ENCODE measurements at places on chromosomes 2 and 18.
A peak's percentile ranks its signal among the peaks of the same experiment; 100 is the strongest.

- no peak for DNase-seq
Observed at GRCh38 chr18:42038936-42039335, 83.9 kb downstream of the PIK3C3 start.

DNA sequence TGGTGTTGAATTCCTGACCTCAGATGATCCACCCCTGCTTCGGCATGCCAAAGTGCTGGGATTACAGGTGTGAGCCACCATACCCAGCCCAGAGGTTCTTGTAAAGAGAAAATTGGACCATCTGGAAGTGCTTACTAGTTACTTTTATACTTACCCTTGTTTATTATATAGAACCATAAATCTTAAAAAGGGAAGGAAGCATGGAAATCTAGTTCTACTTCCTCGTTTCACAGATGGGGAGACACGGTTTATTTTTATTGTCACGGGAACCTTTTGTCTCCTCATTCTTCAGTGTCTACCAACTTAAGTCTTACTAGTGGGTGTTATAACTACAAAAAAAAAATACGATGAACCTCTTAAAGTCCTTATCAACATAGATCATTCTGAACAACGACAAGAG is 45.8 kb upstream of the PDK1 start:
- DNase-seq = no peak

DNA sequence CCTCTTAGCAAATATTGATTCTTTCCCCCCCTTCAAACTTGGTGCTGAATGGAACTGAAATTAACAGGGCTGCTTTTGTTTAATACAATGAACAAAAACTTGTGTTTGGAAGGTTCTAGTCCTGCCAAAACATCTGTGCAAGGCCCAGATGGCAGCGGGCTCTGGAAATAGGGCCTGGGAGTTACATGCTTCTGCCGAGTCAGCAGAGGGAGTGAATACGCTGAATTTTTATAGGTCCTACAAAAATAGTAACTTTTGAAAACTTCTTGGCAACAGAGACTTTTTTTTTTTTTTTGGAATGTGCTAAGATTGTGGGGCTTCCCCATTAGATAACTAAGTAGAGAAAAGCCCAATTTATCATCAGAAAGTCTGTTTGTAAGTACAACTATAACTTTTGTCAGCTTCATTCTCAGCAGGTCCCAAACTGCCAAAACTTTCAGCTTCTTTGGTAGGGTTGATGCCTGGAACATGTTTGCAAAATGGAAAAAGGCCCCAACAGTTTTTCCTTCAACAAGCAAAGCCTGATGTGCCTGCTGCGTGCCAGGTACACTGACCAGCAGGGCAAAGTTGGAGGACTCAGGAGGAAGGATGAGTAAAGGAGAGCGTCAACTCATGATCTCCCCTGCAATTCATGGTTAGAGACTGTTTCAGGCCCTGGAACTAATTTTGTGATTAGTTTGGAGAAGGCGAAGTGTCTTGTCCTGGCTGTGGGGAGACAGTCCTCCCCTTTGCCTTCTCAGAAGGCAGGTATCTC is 45.1 kb upstream of the HDAC4 start:
- peak; percentile 68 for DNase-seq

- DNase-seq = no peak
Observed at GRCh38 chr2:49515996-49516782, 361.9 kb upstream of the FSHR start.

- DNase-seq = no peak
Observed at GRCh38 chr18:48888773-48889080, 62.0 kb downstream of the SMAD7 start.

DNA sequence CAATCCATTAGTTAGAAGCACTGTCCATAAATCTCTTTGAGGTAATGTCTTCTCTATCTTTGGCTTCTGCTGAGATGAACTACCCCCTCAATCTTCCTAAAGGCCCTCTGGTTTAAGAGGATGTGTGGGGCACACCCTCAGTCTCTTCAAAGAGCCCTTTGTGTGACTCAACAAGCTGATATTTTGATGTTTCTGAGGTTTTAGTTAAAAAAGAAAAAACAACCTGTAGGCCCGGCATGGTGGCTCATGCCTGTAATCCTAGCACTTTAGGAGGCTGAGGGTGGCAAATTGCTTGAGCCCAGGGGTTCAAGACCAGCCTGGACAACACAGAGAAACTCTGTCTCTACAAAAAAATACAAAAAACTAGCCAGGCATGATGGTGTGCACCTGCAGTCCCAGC is 593.5 kb downstream of the TMEM182 start:
- no peak for DNase-seq

DNA sequence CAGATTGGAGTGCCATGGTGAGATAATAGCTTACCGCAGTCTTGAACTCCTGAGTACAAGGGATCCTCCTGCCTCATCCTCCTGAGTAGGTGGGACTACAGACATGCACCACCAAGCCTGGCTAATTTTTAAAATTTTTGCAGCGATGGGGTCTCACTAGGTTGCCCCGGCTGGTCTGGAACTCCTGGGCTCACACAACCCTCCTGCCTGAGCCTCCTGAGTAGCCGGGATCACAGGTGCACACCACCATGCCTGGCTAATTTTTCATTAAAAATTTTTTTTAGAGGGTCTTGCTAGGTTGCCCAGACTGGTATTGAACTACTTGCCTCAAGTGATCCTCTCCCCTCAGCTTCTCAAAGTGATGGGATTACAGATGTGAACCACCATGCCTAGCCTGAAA is 27.8 kb downstream of the RAB31 start:
- DNase-seq = no peak

- DNase-seq = no peak
Observed at GRCh38 chr2:183998797-183999190, 599.5 kb upstream of the ZNF804A start.

DNA sequence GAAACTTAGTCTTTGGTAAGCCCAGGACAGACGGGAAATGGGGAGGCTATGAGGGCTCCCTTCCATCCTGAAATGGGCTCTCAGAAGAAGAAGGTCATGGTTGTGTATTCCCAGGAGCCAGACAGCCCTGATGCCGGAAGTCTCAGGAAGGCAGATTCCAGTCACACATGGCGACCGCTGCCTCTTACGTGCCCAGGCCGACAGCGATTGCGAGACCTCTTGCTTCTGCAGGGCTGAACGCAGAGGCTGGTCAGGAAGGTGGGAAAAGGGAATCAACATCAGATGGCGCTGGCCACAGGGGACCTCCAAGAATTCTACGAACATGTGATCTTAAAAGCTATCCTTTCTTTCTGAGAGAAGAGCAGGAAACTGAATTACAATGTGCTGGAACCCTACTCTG is 22.8 kb upstream of the SH3BP4 start:
- no peak for DNase-seq

- DNase-seq = no peak
Observed at GRCh38 chr2:73373344-73373743, 12.3 kb upstream of the ALMS1 start.

- DNase-seq = no peak
Observed at GRCh38 chr2:210971431-210971830, 415.0 kb downstream of the CPS1 start.

DNA sequence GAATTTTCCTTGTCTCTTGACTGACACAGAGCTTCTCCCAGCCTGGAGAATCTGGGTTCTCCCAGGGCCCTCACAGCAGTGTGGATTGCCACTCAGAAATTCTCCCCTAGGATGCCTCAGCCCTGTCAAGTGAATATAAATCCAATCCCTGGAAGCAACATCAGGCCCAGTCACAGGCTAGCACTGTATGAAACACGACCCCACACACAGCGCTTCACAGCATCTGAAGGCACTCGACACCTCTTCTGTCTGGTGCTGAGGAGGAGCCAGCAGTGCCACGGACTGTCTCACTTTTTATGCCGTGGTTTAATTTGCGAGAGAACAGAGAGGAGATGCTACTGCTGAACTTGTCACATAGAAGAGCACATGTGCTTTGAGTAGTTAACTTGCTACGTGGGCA is 164.5 kb downstream of the NAPG start:
- no peak for DNase-seq

DNA sequence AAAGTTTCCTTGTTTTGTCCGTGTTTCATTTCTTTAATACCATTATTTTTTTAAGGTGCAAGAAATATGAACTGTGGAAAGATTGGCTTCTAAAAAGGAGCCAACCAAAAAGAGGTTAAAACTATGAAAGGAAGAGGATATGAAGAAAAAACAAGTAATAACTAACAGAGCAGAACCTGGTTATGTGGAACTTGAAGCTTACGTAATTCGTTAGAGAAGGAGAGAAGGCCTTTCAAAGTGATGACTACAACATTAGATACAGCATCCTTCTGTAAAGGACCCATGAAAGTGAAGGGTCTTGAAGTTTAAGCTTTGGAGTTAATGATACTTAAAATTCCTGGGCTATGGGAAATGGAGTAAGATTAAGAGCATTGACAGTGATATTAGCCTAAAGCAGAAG is 84.5 kb downstream of the ANKRD12 start:
- no peak for DNase-seq

DNA sequence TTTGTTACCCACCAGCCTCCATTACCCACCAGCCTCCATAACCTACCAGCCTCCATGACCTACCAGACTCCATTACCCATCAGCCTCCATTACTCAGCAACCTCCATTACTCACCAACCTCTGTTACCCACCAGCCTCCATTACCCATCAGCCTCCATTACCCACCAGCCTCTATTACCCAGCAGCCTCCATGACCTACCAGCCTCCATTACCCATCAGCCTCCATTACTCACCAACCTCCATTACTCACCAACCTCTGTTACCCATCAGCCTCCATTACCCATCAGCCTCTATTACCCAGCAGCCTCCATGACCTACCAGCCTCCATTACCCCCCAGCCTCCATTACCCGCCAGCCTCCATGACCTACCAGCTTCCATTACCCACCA is 133.3 kb upstream of the HS6ST1 start:
- no peak for DNase-seq

DNA sequence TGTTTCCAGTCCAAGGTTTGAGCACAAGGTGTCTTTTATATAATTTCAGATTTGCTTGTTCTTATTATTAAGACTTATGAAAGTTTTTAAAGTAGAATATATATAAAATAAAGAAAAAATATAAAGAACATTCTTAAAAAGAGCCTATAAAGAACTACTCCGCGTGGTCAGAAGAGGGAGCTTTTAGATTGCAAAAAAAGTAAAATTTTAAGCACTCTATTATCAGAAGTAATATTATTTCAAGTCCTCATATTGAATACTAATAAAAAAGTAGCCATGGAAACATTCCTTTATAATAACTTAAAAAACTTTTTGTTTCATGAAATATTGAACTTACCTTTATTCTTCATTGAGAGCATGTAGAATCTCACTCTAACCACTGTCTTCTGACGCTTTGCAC is 51.4 kb downstream of the LINC00305 start:
- DNase-seq = no peak

DNA sequence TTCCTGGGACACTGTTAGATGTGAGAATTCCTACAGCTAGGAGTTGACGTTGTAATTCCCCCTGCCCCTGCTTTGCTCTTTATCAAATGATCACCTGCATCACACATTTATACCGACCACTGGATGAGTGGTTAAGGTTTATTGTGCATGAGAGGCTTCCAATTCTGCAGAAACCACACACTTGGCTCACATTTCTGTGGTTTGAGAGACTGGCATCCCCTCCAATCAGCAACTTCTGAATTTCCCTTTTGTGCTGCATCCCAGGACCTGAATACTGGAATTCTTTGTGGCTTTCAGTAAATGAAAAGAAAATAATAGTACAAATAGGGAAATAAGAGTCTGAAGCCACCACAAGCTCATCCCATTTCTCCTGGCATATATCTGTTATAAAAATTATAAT is 628.7 kb upstream of the PIK3C3 start:
- no peak for DNase-seq

DNA sequence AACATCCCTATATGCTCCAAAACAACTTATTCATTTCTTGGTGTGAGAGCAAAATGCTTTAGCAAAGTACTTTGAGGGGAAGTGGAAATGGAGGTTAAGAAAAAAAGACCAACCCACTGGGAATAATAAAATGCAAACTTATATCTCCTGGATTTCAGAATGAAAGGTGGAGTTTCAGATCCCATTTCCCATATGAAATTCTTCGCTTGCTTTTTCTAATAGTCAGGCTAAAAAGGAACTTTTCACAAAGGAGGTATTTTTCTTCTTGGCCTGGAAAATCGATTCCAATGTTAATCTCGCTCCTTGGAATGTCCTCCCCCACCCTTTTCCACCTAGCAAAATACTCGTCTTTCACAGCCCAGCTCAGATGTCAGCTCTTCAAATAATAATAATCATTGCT is 360.9 kb downstream of the LPIN1 start:
- DNase-seq = no peak

DNA sequence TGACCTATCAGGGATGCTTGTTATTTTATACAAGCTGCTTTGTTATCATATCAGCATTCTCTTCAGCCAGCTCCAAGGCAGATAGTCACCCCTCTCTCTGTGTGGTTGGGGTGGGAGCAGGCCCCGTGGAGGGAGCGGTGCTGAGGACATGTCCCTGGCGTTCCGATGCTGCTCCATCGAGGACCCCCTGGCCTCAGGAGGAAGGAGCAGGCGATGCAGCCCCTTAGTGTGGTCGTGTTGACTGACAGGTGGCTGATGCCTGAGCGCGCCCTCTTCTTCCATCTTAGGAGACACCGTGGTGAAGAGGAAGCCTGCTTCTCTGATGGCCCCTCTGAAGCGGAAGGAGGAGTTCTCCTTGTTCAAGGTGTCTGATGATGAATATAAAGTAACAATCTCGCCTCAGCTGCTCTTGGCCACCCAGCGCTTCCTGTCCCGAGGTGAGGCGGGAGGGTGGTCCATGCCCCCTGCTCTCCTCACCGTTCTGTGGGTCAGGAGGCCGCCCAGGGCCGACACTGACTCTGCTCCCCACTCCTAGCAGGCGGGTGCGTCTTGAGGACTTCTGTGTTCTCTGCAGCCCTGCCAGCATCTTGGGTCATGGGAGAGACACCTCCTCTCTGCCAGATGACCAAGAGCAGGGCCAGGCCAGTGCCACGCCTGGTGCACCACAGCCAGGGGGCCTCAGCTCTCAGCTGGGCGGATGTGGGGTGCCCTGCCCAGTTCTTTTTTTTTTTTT is 10.6 kb downstream of the CNNM3 start:
- DNase-seq = no peak

DNA sequence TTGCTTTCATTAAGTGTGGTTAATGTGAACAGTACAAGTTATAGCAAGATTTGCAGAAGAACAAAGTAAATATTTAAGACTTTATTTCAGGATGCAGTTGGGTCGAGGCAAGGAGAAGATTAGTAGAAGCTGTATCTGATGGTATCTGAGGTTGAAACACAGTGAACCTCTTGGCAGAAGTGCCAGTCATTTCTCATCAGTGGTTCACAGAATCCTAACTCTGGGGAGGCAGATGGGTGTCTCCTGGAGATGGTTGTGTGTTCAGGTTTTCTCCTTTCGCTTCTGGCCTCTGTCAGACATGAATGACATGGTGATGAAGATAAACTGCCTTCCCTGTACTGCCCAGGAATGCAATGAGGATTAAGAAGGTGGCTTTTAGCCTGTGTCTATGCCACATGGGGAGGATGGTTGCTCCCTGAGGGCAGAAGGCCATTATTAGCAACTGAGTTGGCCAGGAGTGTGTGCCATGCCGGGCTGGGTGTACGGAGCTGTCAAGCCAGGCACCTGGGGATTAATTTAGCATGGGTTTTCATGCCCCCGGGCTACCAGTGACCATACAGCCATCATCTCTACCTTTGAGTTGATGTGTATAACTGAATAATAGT is 28.0 kb downstream of the MGAT5 start:
- DNase-seq = no peak

GRCh38 chr2:128803222-128803621 is 484.6 kb upstream of the HS6ST1 start:
- DNase-seq = no peak

Data from nucleus accumbens (tissue), 56 donors.